ENCODE measurements at places on chromosomes 2 and 18.

- DNase-seq = no peak
These were observed 128.5 kb downstream of the ARL6IP6 start for GRCh38 chr2:152846697-152847470.

- DNase-seq = no peak
These were observed 396.5 kb downstream of the CCDC85A start for GRCh38 chr2:56580242-56580641.

DNA sequence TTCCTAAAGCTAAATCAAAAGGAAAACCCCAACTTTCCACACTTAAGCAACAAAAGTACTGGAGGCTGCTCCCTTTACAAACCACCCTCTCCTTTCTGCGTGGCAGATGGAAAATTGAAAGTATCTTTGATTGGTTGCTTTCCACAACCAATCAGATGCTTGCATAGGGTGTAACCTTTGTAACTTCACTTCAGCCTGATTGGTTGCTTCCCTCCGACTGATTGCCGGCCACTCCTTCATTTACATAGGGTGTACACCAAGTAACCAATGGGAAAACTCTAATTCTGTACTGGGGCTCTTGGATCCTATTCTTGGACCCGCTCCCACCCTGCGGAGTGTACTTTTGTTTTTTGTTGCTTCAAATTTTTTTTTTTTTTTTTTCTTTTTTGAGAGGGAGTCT lies 297.7 kb downstream of the NCKAP5 start:
- DNase-seq = no peak

- DNase-seq = no peak
These were observed 455.2 kb upstream of the RAB12 start for GRCh38 chr18:8153887-8154583.

- DNase-seq = no peak
These were observed 60.0 kb upstream of the NOSTRIN start for GRCh38 chr2:168742258-168742932.

DNA sequence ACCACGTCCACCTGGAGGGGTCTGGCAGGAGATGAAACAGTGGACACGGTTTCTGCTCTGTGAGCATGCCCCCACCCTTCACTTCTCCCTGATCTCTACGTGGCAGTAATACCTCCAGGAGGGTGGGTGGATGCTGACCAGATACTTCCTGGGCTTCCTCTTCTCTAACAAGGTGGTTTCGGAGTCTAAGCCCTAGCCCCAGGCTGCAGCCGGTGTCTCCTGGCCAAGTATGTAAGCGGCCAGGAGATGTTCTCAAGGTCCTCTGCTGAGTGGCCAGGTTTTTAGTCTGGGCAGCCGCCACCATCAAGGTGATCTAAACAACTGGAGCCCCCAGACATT lies 101.8 kb upstream of the ASB18 start:
- DNase-seq = no peak

DNA sequence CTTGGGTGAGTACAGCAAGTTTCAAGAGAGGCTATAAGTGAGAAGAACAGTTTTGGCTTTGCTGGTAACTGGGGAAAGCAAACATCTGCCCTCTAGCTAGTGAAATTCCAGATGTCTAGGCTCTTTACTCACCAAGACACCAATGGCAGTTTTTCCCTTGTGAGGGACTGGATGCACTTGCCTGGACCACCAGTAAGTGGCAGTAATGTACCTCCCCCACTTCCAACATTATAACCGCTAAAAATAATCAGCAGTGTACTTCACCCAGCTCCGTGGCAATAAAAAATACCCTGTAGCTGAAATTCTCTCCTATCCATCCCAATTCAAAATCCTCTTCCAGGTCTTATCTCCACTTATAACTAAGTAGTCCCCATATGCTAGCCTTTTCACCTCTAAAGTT lies 383.9 kb downstream of the ARHGAP15 start:
- no peak for DNase-seq

DNA sequence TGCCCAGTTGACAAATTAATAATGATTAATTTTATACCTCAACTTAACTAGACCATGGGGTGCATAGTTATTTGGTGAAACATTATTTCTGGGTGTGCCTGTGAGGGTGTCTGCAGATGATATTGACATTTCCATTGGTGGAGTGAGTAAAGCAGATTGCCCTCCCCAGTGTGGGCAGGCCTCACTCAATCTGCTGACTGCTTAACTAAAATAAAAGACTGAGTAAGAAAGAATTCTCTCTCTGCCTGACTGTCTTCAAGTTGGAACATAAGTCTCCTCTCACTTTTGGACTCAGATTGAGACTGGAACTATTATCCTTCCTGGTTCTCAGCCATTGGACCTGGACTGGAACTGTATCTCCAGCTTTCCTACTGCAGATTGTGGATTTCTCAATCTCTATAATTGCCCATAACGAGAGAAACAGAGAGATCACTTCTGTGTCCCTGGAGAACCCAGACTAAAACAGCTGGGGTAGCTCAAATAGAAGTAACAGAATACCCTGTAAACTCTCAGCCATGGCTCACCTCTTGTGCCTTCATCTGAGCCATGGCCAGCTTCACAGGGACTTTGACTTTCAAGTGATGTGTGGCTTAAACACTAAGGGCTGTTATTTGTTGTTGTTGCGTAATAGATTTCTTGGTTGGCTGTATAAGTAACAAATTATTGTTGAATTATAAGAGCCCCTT lies 575.3 kb upstream of the RAB6C start:
- no peak for DNase-seq

DNA sequence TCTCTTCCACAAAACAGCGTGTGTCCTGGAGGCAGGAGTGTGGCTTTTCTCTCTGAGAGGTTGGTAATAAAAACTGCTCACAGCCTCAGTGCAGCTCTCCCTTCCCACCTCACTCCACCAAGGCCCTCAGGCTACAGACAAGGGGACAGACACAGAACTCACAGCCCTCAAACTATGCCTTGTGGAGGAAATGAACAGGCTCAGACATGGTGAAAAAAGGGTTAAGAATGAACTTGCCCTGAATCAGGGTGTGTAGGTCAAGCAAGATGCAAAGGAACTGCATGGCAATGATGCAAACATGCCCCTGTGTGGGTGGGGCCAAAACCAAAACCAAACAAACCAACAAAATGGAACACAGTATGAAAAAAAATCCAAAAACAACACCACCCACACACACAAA lies 125.8 kb downstream of the GALNT14 start:
- DNase-seq = no peak

- peak; percentile 73 for DNase-seq
These were observed 37.7 kb downstream of the RPIA start for GRCh38 chr2:88729061-88729745.

GRCh38 chr2:191696001-191696400 lies 18.1 kb downstream of the NABP1 start:
- DNase-seq = no peak

DNA sequence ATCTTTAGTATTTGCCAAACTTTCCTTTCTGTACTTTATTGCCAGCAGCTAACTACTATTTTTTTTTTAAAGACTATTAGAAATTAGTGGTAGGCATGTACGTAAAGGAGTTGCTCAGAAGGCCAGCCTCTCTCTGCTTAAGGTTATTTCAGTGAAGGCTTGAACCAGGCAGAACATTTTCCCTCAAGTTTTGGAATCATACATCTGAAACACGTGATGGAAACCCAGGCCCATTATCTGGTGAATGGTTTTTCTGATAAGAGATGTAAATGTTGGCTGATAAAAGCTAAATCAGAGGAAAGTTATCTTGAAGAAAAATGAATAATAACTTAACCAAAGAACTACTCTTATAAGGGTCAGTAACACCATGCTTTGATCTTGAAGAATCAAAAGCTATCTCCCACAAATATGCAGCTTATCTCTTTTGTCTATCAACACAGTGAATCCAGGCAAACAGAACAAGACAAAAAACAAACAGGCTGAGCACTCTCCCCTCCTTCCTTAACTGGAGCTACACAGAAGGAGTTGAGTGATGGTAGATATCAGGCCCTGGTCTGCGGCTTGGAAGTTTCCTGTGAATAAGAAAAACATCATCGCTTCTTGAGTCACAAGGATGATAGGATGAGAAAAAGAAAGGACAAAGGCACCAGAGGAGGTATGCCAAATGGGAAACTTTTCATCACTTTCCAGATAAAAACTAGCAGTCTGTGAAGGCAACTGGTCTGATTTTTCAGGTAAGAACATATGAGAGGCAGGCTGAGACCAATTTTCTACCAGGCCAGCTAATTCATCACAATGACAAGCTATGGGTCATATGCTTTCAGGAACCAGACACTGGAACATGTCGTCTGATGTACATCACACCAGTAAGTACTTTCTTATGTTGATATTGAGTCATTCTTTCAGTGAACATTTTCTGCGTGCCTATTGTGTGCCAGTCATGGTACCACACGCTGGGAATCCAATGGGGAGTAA lies 88.4 kb upstream of the STK17B start:
- DNase-seq = no peak

DNA sequence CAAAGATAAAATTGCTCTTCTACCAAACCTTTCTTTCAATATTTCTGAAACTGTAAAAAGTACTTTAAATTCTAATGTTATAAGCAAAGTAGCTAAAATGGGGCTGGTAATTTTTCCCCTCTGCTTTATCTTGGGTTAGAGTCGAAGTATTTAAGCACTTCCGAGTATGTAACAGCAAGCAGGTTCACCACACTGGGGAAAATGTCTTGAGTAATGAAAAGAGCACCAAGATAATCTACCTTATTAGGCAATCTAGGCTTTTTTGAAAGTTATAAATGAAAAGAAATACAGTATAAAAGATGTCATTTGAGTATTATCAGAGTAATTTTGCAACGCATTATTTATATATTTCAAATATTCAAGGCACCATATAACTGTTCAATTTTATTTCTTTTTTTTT lies 687 bp upstream of the DSG3 start:
- no peak for DNase-seq

- no peak for DNase-seq
These were observed 366.2 kb upstream of the LRRTM1 start for GRCh38 chr2:80670763-80671162.

GRCh38 chr2:158317642-158318041 lies 138.9 kb downstream of the CCDC148 start:
- DNase-seq = no peak

DNA sequence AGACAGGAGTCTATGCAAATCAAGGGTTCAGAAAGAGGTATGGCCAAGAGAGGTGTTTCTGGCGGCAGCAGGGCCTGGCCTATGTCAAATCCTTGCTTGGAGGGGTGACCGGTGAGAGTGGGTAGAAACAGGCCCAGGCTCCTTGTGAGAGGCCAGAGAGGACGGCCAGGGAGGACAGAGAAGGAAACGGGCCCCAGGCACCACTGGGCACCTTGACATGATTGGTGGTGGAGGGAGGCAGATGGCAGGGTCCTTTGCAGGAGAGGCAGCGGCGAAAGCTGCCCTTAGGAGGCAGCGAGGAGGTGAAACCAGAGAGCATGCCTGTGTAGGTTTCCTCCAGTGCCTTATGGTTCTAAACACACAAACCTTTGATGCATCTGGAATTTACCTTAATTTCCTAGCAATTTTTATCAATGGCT lies 6.2 kb downstream of the RAMP1 start:
- no peak for DNase-seq

DNA sequence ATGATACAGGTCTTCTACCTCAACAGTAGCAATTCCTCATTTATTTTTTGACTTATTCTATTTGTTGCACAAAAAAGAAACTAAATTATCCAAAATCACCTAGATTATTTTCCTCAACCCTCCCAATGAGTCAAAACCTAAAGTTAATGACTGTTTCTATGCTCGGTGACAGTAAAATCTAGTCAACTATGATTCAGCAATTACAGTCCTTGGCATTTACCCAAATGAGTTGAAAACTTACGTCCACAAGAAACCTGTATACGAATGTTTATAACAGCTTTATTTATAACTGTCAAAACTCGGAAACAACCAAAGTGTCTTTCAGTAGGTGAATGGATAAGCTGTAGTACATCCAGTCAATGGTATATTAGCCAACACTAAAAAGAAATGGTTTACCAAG lies 439.3 kb downstream of the CBLN2 start:
- DNase-seq = no peak

DNA sequence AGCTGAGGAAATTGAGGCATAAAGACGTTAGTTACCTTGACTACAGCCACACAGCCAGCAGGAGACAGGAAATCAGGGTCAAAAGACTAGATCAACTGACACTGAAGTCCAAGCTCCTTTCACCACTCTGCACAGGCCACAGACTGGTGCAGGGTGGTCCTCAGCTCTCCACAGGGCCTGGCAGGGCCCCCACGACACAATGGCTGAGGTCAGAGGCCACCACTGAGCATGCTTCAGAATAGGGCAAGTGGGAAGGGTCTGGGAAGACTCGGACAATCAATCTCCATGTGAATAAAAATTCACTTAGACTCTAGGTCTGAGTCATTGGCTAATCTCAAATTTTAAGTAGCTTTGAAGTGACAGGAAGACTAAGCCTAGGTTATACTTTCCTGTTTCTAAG lies 201.7 kb downstream of the ALK start:
- no peak for DNase-seq

DNA sequence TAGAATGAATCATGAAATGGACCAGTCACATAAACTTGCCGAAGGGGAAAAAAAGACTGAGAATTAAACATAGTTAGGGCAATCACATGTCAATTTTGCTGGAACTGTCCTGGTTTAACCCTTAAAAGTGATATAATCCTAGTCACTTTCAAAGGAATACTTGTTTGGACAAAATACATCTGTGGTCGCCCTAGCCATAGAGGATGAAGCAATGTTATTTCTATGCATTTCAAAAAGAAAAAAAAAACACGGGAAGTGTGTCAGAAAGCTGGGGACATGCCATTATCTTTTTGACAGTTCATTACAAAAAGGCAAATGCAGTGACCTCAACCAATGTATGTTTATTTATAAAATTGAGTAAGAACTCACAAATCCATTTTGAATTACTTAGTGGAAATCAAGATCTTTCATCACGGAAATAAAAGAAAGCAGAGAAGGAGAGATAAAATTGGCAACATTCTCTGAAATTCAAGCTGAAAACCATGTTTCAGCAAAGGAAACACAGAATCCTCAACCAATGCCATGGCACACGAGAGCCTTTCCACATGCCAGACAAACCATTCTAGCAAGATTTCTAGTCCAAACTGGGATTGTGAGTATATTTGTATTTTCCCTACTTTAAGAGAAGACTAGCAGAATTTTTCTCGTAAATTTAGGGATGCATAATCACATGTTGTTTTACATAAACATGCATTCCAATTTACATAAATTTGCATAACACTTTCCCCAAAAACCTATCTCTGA lies 854.3 kb upstream of the ACVR2A start:
- DNase-seq = no peak

GRCh38 chr2:240165034-240165433 lies 24.6 kb upstream of the OTOS start:
- no peak for DNase-seq

DNA sequence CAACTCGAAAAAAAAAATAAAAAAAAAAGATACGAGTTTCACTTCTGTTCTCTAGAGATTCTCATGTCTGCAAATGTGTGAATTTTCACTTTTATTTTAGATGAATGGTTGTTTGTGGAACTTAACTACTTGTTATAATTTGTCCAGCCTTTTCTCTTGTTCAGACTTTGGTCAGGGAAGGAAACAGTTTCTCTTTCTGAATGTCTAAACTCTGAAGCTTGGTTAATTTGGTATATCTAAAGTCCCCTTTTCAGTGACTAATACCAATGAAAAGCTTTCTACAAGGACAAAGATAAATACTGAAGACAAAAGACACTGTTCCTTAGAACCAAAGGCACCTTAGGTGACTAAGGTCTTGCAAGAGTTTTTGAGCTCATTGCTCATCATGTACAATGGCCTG lies 144.4 kb upstream of the PIEZO2 start:
- DNase-seq = no peak

GRCh38 chr2:192148241-192148619 lies 46.5 kb downstream of the TMEFF2 start:
- DNase-seq = no peak

- DNase-seq = no peak
These were observed 47.1 kb upstream of the IGFBP5 start for GRCh38 chr2:216742411-216742810.

- no peak for DNase-seq
These were observed 271.3 kb downstream of the ICOS start for GRCh38 chr2:204207866-204208265.
